ENCODE measurements at places on chromosomes 5 and 9. TPM values are rescaled to one million over a fixed set of nuclear protein-coding genes. Genes with fewer than 3 reads are reported as not detected.

ELOVL7 gene
- 1.2 TPM for total RNA-seq

OR1Q1 gene
- total RNA-seq: not detected

C9orf153 gene
- total RNA-seq: 0.19 TPM

INSL4 gene
- not detected for total RNA-seq

IFNA2 gene
- not detected for total RNA-seq

CDHR2 gene
- total RNA-seq: 71.3 TPM

SLC34A3 gene
- not detected for total RNA-seq

N4BP3 gene
- total RNA-seq: 0.07 TPM

NTNG2 gene
- total RNA-seq: 0.31 TPM

SPINK13 gene
- total RNA-seq: not detected

HSPB3 gene
- total RNA-seq: not detected

DNA sequence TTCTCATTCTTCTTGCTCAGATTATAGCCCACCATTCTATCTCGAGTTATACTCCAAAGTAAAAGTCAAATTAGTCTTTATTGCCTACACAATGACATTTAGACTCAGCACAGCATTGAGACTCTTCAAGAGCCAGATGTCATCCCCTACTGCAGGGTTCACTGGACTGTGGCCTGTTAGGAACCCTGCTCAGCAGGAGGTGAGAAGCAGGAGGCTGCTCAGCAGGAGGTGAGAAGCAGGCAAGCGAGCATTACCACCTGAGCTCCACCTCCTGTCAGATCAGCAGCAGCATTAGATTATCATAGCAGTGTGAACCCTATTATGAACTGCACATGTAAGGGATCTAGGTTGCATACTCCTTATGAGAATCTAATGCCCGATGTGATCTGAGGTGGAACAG is 12.7 kb upstream of the LIFR start:
- H3K27me3 ChIP-seq: no peaks in the 10 kb centered on the region
- H3K4me3 ChIP-seq: no peak overlapping the region
- no peaks in the 10 kb centered on the region for H3K4me1 ChIP-seq
- H3K36me3 ChIP-seq: no peaks in the 10 kb centered on the region
- H3K27ac ChIP-seq: no peak overlapping the region

- H3K36me3 ChIP-seq: no peaks in the 10 kb centered on the region
- H3K4me3 ChIP-seq: no peak overlapping the region
- no peaks in the 10 kb centered on the region for H3K4me1 ChIP-seq
Observed at GRCh38 chr5:65062469-65063083, 293.8 kb downstream of the CWC27 start.

GRCh38 chr9:5186416-5187169 is 1.2 kb upstream of the INSL6 start:
- H3K4me1 ChIP-seq: no peaks in the 10 kb centered on the region
- H3K27ac ChIP-seq: no peak overlapping the region
- H3K36me3 ChIP-seq: no peaks in the 10 kb centered on the region
- no peak for DNase-seq
- no peaks in the 10 kb centered on the region for H3K27me3 ChIP-seq

DNA sequence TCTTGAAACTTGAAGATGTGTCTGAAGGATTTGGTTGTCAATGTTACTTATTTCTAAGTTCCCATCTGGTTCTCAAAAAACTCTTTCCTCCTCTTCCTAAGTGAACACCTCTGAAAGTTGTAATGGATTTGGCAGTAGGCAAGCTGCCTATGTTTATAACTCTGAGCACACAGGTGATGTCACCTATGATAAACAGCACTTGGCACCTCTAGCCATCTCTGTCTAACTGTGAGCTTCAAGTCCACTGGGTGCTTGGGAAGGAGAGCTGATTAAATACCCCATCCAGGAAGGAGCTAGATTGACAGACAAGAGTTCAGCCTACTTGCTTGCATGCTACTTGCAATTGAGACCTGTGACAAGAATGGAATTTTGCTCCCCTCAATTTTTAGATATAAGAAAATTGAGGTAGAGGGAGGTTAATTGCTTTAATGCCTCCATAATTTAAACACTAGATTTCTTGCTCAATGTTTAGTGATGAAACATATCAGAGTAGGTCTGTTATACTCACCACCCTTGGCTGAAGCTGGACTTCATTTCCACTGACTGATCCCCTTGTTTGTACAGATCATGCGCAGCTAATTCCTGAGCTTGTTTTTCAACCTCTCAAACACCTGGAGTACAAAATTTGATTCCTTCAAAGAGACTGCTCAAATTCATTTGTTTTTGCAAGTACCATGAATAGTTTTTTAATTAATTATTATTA is 49.9 kb downstream of the PDE4D start:
- no peaks in the 10 kb centered on the region for H3K4me1 ChIP-seq
- H3K4me3 ChIP-seq: no peak overlapping the region
- H3K36me3 ChIP-seq: no peaks in the 10 kb centered on the region
- DNase-seq: no peak

DNA sequence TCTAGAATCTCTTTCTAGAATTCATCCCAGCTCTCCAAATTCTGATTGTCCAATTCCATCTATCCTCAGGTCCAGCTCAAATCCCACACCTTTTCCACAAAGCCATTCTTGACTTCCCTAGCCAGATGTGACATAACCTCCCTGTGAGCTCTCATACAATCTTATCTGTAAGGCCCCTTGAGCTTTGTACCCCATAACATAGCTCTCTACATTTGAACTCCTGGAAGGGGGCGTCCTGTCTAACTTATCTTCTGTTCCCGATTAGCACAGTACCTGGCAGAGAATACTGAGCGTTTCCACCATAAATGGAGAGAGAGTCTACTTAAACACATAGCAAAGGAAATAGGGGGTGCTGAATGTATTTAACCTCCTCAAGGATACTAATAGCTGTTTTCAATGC is 251.6 kb upstream of the RGMB start:
- no peaks in the 10 kb centered on the region for H3K27me3 ChIP-seq
- H3K4me1 ChIP-seq: no peaks in the 10 kb centered on the region
- no peaks in the 10 kb centered on the region for H3K36me3 ChIP-seq
- no peak overlapping the region for H3K4me3 ChIP-seq

GRCh38 chr5:61549530-61549929 is 217.5 kb downstream of the ZSWIM6 start:
- H3K36me3 ChIP-seq: no peaks in the 10 kb centered on the region
- no peak overlapping the region for H3K27ac ChIP-seq
- no peak for DNase-seq
- H3K4me3 ChIP-seq: no peak overlapping the region
- H3K27me3 ChIP-seq: no peaks in the 10 kb centered on the region

DNA sequence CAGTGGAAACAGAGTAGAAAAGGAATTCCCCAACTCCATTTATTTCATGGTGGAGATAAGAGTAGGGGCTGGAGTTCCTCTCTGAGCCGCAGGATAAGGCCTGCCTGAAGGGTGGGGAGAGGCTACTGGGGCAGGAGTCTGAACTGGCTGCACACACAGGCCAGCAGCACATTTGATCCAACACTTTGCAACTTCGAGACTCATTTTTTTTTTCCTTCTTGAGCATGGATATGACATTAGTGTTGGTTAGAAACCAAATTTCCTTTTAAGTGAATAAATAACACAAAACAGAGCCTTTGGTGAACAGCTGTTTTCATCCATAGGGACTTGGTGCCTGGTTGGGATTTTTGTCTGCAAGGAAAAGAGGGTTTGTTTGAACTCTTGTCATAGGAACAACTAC is 76.6 kb downstream of the RALGPS1 start:
- no peak overlapping the region for H3K4me3 ChIP-seq
- no peak for DNase-seq
- no peaks in the 10 kb centered on the region for H3K36me3 ChIP-seq
- H3K27ac ChIP-seq: no peak overlapping the region

- no peak overlapping the region for H3K27ac ChIP-seq
- DNase-seq: no peak
- H3K27me3 ChIP-seq: no peaks in the 10 kb centered on the region
- H3K4me3 ChIP-seq: no peak overlapping the region
- H3K36me3 ChIP-seq: no peaks in the 10 kb centered on the region
Observed at GRCh38 chr5:982377-983237, 26.0 kb upstream of the NKD2 start.

- H3K4me3 ChIP-seq: no peak overlapping the region
- H3K36me3 ChIP-seq: no peaks in the 10 kb centered on the region
- DNase-seq: no peak
- H3K4me1 ChIP-seq: no peaks in the 10 kb centered on the region
- no peak overlapping the region for H3K27ac ChIP-seq
Observed at GRCh38 chr5:66518753-66519152, 77.4 kb upstream of the MAST4 start.

DNA sequence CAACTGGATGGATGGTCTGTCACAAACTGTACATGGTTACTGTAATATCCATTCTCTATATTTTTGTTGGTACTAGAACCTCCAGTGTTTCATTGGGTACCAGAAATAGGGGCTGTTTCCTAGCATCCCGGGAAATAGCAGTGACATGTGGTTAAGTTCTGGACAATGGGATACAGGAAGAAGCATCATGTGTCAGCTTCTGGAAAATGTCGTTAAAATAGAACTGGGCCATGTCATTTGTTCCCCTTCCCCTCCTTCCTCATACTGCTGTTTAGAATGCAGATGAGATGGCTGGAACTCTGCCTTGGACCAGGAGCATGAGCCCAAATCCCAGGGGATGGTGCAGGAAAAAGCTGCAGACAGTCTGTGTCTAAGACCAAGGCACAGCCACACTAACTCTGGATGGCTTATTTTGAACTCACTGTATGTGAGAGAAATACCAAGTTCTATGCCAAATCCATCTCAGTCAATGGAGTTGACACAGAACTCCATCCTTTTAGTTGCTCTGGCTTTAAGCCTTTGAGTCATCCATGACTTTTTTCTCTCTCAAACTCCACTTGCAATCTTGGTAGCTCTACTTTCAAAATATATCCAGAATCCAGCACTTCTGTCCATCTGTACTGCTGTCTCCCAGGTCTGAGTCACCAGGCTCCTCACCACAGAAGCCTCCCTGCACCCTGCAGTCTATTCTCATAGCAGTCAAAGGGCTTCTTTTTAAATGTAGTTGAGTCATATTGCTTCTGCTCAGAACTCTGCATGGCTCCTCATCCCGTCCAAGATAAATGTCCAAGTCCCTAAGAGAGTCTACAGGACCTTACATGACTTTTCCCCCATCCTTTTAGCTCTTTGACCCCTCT is 184.2 kb downstream of the NSG2 start:
- H3K36me3 ChIP-seq: no peaks in the 10 kb centered on the region
- H3K4me3 ChIP-seq: no peak overlapping the region
- no peak for DNase-seq
- H3K4me1 ChIP-seq: no peaks in the 10 kb centered on the region
- H3K27me3 ChIP-seq: no peaks in the 10 kb centered on the region

DNA sequence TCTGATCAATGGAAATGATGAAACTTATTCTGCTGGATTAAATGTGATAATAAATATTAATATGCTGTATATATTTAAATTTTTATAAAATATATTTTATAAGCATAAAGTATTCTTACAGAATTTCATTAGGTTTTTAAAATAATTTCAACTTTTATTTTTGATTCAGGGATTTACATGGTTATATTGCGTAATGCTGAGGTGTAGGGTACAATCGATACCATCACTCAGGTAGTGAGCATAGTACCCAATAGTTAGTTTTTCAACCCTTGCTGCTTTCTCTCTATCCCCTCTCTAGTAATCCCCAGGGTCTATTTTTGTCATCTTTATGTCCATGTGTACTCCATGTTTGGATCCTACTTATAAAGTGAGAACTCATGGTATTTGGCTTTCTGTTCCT is 5.7 kb downstream of the TLR4 start:
- no peaks in the 10 kb centered on the region for H3K36me3 ChIP-seq
- no peaks in the 10 kb centered on the region for H3K4me1 ChIP-seq
- no peaks in the 10 kb centered on the region for H3K27me3 ChIP-seq
- DNase-seq: no peak
- no peak overlapping the region for H3K4me3 ChIP-seq

DNA sequence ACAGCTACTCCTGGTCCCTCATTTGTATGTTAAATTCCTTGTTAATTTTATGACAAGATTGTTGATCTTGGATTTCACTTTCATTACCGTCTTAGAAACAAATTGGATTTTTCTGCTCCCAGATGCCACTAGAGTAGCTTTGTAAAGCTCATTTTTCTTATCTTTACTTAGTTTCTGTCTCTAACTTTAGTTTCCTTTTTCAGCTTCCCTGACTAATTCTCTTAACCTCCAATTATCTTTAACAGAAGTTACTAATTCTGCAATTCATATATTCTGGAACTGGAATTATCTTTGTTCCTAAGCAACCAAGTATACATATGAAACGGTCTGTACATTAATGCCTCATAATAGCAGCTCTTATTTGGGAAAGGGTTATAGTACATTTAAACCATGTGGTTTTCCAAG is 16.7 kb downstream of the ITGA1 start:
- peaks cover 4% of the 10 kb centered on the region for H3K36me3 ChIP-seq
- H3K4me1 ChIP-seq: peaks cover 18% of the 10 kb centered on the region
- no peak overlapping the region for H3K4me3 ChIP-seq

- no peaks in the 10 kb centered on the region for H3K4me1 ChIP-seq
- no peak overlapping the region for H3K27ac ChIP-seq
Observed at GRCh38 chr5:58998544-58998943, 415.7 kb downstream of the RAB3C start.

Data from right lobe of liver (tissue), 6 donors.